ENCODE measurements at places on chromosomes 1 and 21.

DNA sequence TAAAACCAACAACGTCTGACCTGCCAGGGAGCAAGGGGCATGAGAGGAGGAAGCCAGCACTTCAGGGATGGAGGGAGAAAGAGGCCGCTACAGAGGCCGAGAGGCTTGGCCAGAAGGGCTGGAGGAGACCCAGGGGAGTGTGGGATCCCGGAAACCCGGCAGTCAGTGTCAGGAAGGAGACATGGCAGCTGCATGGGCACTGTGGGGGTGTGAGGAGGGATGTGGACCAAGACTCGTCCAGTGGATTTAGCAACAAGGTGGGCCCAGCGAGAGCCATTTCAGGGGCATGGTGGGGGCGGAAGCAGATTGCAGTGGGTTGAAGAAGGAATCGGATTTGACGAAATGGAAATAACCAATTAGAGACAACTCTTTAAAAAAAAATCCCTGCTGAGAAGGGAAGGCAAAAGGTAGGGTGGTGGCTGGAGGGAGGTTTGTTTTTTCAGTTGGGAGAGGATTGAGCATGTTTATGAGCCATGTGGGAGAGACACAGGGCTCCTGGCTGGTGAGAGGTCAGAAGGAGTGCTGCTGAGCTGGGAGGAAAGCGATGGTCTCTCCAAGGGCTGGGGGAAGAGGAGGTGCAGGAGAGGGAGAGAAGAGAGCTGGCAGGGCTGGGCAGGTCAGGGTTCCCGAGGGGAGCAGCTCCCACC is 4.4 kb downstream of the B4GALT2 start:
- no peak for DNase-seq

- no peak for DNase-seq
These were observed 48.4 kb downstream of the TRIM11 start for GRCh38 chr1:228358039-228358763.

DNA sequence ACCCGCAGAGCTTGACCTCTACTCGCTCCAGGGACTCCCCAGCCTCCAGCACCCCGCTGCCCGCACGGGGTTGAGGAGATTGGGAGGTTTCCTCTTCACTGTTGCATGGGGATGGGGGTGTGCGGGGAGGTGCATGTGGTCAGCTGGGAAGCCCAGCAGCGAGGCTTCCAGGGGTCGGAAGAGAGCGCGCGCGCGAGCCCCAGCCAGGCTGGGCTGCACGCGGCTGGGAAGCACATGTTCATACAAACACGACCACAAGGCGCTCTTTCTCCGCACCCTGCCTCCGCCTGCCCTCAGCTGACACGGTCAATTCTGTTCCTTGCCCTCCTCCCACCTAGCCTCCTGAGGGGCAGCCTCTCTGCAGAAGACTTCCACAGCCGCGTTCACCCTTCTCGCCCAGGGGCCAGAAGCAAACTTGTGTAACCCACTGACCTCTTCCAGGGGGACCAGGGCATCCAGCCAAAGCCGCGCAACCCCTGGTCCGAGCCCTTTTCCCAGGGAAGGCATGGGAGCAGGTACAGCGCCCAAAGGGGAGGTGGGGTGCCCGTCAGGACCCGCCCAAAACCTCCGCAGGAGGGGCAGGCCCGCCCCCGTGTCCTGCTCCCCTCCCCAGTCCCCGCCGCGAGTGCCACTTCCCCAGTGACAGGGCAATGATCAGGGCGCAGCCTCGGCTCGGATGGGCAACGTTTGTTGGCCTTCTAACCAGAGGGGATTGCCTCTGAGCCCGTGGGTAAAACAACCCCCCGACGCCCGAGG is 1.3 kb downstream of the COL24A1 start:
- DNase-seq = no peak

DNA sequence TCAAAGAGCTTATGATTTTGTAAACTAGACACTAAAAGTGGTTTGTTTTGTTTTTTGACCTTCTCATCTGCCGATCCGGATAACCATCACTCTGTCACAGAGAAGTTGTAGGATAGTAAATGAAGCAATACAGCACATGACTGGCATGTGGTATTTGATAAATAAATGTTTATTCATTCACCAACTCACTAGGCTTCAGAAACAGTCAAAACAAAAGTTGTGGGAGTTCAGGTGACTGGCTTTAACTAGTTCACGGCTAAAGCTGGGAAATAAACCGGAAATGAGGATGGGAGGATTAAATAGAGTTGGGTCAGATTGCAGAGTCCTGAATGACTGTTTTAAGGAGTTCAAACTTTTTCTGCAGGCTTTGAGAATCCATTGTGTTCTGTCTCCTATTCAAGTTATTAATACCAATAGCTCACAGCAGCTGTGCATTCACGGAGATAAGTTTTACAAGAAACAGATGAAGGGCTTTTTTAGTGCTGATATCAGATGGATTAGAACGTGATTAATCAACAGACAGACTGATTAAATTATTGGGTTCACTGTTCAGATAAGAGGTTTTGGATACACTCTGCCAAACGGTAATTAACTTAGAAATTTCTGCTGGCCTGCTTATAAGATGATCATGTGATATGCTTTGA is 463.3 kb downstream of the DPYD start:
- no peak for DNase-seq

DNA sequence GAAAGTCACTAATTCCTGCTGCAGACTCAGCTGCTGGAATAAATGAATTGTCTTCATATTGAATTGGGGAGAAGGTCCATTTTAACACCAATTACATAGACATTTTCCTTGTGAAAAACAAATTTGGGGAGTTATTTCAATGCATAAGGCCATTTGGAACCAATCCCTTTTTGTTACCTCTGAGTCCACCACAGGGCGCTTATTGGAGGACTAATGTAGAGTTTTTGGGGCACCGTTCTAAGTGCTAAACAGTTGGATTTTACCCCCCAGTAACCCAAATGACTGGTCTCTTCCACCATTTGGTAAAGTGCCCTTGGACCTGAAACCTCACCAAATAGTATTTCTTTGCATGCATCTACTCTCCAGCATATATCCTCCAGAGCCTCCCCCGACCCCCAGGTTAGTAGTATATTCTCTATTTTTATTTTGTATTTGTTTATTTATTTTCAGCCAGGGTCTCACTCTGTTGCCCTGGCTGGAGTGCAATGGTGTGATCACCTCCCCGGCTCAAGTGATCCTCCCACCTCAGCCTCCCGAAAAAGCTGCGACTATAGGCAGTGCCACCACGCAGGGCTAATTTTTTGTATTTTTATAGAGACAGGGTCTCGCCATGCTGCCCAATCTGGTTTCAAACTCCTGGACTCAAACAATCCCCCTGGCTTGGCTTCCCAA is 1.6 kb downstream of the PRUNE1 start:
- DNase-seq = no peak

DNA sequence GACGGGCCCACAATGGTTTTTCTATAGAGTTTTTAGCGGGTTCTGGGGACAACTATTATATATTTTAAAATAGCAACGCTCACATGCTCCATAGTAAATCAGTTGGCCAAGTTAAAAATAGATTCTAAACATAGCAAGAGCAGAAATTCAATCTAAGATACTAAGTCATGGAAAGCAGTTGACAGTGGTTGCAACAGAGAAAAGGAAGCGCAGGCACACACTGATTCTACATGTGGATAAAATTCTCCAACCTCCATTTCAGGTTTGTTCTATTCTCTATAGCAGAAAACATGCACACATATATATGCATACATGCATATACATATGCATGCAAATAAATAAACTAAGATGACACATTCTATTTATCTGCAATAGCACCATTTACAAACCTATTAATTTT is 89.6 kb upstream of the HNRNPU start:
- DNase-seq = no peak

DNA sequence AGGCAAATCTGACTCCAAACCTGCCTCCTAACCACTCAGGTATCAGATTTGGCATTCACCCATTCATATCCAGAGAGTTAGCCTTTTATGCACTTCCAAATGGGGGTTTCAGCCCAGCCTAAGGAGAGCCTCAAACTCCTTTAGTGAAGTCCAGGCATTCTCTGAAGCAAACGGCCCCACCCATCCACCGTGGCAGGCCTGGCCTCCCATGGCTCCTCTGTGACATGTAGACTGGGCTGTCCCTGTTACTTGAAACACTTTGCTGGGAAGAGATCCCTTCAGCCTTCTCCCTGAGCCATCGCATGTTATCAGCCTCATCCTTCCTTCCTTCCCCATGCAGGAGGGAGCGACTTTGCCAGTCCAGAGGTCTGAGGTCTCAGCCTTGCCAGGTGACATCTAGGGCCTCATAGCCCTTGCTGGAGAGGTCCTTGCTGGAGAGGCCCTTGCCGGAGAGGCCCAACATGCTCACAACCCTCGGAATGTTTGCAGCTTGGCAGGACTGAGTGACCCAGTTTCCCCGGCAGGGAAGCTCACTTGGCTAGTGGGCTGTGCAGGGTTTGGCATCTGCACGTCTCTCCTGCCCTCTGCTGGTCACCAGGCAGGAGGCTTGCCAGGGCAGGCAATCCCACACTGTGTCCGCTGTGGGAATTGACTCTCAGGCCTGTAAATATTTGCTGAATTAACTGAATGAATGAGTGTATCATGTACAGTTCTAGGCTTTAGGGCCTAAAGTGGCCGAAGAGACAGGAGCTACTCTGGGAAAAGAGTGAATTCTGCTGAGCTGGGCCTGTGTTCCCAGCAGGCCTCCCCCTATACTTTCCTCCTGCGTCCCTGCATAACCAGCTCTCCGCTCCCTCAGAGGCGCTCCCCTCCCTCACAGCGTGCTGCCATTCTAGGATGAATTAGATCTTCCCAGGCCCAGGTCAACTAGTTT is 26.7 kb upstream of the RBM15 start:
- DNase-seq = peak; percentile 65

- no peak for DNase-seq
These were observed 7.7 kb downstream of the GALNT2 start for GRCh38 chr1:230074762-230075161.

- peak; percentile 67 for DNase-seq
These were observed at the start of gene SMPDL3B for GRCh38 chr1:27934818-27935549. SMPDL3B (plus strand) TSS chr1:27935000; CDS start chr1:27935184, 184 bp downstream.

DNA sequence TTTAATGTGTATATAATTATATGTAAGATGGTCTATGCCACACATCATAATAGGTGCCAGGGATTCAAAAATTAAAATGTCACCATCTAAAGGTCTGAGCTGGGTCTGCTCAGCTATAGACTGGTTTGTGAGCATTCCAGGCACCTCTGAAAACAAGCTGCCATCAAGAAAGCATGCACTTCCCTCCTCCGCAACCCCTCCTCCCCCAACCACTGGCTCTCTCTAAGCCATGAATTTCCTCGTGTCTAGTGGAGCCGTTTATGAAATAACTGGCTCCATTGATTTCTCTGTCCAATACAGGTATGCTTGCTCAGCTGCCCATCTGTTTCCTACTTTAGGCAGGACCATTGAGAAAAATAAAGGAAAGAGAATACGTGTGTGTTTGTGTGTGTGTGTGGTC is 522.6 kb upstream of the PLXNA2 start:
- DNase-seq = no peak

- DNase-seq = no peak
These were observed 31.3 kb upstream of the SLC19A1 start for GRCh38 chr21:45573452-45574035.

GRCh38 chr21:36472377-36472776 is 7.5 kb downstream of the CLDN14 start:
- no peak for DNase-seq

DNA sequence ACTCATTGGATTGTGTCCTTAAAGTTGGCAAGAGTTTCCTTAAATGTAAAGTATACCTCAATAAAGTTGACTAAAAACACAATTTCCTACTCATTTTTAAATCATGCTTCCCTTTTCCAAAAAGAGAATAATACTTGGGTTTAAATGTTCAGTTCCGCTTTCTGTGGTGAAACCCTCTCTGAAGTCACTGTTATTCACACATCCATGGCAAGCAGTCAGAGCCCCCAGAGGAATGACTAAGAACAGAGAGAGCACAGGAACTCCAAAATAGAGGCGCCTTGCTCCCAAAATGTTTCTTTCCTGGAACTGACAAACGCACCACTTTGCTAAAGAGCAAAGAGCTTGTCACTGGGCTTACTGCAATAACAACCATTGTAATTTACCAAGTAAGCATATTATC is 142.5 kb downstream of the TIAM1 start:
- no peak for DNase-seq

DNA sequence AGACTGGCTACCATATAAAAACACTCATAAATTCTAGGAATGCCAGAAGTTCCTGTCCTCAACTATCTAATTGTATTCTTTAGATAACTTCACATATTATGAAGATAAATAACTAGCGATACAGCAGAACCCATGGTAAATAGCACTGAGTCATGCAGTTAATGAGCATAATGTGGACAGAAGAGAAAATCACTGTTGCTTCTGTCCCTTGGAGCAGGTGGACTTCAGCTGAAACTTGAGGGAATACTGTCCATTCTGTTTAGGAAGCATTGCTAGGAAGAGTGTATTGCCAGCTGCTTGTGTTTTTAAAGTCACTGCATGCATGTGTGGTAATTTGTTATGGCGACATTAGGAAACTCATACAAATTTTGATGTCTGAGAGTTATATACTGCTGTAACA is 854.4 kb downstream of the LTN1 start:
- DNase-seq = no peak

GRCh38 chr21:34612056-34612455 is 2.9 kb downstream of the RCAN1 start:
- no peak for DNase-seq

- DNase-seq = no peak
These were observed 63.6 kb upstream of the ZBTB40 start for GRCh38 chr1:22387919-22388580.

DNA sequence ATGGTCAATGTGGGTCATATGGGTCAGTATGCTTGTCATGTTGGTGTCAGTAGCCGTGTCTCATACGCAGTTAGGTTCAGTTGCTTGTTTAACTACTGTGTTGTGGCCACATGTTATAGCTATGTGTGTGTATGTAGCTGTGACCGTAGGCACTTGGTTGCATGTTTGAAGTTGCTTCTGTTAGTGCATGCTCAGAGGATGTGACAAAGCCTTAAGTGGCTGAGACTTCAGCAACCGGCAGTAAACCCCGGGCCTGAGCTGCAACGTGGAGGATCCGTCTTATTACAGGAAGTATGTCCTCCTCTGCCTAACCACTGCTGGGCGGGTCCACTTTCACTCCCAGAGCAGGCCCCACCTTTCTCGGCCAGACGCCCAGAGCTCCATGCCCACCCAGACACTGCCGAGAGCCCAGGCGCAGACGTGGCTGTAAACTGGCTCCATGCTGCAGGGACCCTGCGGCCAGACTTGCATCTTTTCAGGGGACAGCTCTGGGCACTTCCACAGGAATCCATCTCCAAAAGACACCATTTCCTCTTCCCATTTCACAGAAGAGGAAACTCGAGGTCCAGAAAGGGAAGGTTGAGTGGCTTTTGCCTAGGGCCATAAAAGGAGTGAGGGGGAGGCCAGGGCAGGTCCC is 2.2 kb downstream of the TCEA3 start:
- no peak for DNase-seq

- no peak for DNase-seq
These were observed 5.4 kb downstream of the NUAK2 start for GRCh38 chr1:205316161-205316566.

GRCh38 chr21:44800103-44800502 is 1.5 kb downstream of the UBE2G2 start:
- DNase-seq = no peak

All from NCI-H2171 treated with DMSO at 0.1 percent for 48 hours (cell line).